ENCODE measurements at places on chromosomes 16 and 17. TPM values are rescaled to one million over a fixed set of nuclear protein-coding genes. Genes with fewer than 3 reads are reported as not detected.

DHX58 gene
- total RNA-seq = 97.0 TPM

- peak overlapping the region; percentile 16 for H3K27ac ChIP-seq
- H3K36me3 ChIP-seq = peaks cover 42% of the 10 kb centered on the region
- H3K4me1 ChIP-seq = peaks cover 48% of the 10 kb centered on the region
- no peak for DNase-seq
These were observed 2.0 kb downstream of the PRR14 start for GRCh38 chr16:30652718-30653117.

DNA sequence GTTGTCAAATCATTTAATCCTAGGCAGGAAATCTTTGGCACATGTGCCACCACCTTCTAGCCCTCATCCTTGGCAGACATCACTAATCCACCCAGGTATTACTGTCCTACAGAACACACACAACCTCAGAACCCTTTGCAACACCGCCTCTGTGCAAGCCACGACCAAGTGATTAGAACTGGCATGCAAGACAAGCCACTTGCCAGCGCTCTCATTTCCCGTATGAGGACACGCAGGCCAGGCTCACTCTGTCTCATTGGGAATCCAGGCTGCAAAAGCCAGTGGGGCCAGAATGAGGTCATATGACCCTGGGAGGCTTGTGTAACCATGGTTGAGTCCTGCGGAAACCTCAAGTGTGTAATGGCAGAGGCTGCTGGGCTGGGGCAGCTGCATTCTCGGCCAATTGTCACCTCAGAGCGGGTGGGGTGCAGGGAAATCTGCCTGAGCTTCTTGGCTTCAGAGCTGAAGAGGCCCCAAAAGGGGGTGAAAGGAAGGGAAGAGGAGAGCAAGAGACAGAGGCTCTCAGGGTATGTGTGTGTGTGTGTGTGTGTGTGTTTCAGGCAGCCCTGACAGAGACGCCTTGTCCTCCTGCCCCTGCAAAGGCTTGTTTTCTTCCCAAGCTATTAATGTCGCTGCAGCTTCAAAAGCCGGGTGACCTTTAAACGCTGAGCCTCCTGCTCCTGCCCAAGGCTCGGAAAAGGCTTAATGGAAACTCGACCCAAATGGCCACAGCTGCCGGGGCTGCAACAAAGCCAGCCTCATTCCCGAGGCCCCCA lies 43.2 kb upstream of the MRPS23 start:
- H3K27me3 ChIP-seq = peaks cover 8% of the 10 kb centered on the region
- H3K36me3 ChIP-seq = no peaks in the 10 kb centered on the region

DNA sequence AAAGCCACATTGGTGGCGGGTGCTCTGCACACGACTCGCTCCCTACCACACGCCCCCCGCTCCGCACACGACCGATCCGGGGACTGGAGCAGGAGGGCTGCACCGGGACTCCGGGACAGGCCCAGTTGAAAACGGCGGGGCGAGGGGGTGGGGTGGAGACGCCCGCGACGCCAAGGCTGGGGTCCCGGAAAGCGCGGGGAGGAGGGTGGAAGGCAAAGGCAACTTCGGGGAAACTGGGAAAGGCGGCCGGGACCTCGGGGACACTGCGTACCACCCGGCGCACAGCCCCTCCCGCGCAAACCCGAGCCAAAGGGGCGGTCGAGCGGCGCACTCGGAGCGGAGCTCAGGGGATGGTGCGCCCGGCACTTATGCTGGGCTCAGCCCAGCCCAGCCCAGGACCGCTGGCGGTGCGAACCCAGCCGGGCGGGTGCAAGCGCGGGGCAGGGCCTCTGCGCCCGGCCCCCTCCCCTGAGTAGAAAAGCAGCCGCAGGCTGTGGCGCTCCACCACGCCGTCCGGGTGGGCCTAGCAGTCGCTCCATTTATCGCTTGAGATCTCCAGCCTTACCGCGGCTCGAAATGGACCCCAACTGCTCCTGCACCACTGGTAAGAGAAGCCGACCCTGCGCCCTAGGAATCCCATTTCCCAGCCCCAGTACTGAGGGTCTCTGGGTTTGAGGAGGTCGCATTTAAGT lies at the start of gene MT1M:
Gene MT1M (plus strand): TSS at position 504 of the 692 bp plus-strand sequence. CDS start 73 bp downstream, at position 577.
- H3K4me3 ChIP-seq = peak within 1 kb of the TSS; percentile 30
- peaks cover 74% of the 10 kb centered on the region for H3K27me3 ChIP-seq
- H3K36me3 ChIP-seq = no peaks in the 10 kb centered on the region
- peaks cover 27% of the 10 kb centered on the region for H3K4me1 ChIP-seq
- no peak for DNase-seq

FBXW10B gene
- 0.15 TPM for total RNA-seq

GRCh38 chr17:78753316-78754250 lies 28.5 kb downstream of the CYTH1 start:
- DNase-seq = no peak
- no peak overlapping the region for H3K4me3 ChIP-seq
- H3K27ac ChIP-seq = peak overlapping the region; percentile 91
- H3K27me3 ChIP-seq = no peaks in the 10 kb centered on the region
- peaks cover 47% of the 10 kb centered on the region for H3K36me3 ChIP-seq

DNA sequence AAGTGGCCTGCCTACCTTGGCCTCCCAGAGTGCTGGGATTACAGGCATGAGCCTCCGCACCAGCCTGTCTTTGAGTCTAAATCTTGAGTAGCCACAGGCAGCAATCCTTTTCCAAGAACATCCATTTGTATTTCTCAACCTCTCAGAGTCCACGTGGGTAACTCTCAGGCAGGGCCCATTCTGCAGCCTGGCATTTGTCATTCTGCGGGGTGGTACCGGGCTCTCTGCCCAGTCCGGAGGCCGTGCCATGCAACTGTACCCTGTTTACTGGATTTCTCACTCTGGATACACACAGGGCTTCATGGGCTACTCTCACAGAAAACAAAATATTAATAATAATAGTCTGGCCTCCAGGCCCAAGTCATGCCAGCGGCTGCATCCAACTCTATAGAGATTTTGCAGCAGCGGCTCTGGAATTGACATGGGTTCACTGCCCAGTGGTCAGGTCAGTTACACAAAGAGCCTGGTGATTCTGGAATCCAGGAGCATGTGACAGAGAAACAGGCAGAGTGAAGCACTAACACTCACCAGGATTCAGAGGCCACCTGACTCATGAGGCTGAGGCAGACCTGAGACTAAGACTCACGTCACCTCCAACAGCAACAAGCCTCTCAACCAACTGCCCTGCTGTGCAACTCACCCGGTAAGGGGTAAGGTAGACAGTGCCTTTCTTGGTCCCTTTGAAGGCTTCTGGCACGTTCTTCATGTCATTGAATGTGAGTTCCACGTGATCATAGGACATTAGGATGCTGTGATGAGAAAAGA lies 4.0 kb downstream of the WBP2 start:
- H3K4me3 ChIP-seq = no peak overlapping the region
- H3K4me1 ChIP-seq = peaks cover 30% of the 10 kb centered on the region
- H3K27me3 ChIP-seq = no peaks in the 10 kb centered on the region
- H3K27ac ChIP-seq = no peak overlapping the region
- H3K36me3 ChIP-seq = peaks cover 41% of the 10 kb centered on the region

GRCh38 chr16:89184677-89184932 lies 13.1 kb downstream of the CDH15 start:
- no peak for DNase-seq
- no peak overlapping the region for H3K27ac ChIP-seq
- H3K36me3 ChIP-seq = no peaks in the 10 kb centered on the region
- H3K27me3 ChIP-seq = no peaks in the 10 kb centered on the region
- no peaks in the 10 kb centered on the region for H3K4me1 ChIP-seq

DNA sequence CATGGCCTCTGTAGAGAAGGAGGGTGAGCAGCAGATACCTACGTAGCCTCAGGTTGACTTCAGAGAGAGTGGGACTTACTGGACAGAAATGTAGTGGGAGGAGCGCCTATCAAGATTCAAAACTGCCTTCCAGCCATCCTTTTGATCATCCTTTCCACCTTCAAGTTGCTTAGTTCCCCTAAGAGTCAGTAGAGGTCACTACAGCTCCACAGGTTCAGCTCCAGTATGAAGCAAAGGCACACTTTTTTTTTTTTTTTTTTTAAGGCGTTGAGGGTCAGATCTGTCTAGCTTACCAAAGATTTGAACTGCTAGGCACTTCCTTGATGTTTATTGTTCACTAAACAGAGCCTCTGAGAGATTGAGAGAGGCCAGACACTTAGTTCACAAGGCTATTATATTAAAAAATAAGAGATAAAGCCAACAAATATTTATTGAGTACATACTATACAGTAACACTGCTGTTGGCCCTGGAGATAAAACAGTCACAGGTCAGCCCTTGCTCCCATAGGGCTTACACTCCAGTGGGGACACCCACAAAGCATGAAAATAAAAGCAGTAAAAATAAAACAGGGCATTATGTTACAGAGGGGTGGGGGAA lies 3.1 kb downstream of the RNF227 start:
- DNase-seq = peak; percentile 49
- H3K36me3 ChIP-seq = peaks cover 40% of the 10 kb centered on the region
- H3K27me3 ChIP-seq = no peaks in the 10 kb centered on the region
- H3K4me1 ChIP-seq = peaks cover 35% of the 10 kb centered on the region

DNA sequence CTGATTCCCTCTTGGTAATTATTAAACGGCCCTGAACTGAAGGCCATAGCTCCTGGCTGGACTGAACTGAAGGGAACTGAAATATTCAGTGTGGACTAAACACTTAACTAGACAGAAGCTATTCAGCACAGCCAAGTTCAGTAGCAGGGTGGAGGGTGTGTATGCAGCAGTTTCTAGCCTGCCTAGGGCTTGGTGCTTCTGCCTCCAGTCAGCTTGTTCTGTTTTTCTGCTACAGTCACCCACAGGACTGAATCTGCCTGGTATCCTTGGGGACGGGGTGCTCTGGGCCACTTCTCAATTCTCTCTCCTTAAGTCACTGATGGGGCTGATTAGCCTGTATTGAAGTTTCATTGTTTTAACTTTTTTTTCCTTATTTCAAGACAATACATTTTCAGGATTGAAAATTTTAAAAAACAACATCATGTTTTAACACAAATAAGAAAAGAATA lies 77.1 kb downstream of the WWP2 start:
- H3K36me3 ChIP-seq = peaks cover 38% of the 10 kb centered on the region
- H3K27me3 ChIP-seq = no peaks in the 10 kb centered on the region
- peaks cover under 1% of the 10 kb centered on the region for H3K4me1 ChIP-seq
- H3K4me3 ChIP-seq = no peak overlapping the region
- DNase-seq = no peak
- H3K27ac ChIP-seq = no peak overlapping the region

- H3K4me1 ChIP-seq = no peaks in the 10 kb centered on the region
- peaks cover 5% of the 10 kb centered on the region for H3K36me3 ChIP-seq
- no peak for DNase-seq
- H3K4me3 ChIP-seq = no peak overlapping the region
These were observed 6.5 kb downstream of the FNDC8 start for GRCh38 chr17:35127751-35128514.

DNA sequence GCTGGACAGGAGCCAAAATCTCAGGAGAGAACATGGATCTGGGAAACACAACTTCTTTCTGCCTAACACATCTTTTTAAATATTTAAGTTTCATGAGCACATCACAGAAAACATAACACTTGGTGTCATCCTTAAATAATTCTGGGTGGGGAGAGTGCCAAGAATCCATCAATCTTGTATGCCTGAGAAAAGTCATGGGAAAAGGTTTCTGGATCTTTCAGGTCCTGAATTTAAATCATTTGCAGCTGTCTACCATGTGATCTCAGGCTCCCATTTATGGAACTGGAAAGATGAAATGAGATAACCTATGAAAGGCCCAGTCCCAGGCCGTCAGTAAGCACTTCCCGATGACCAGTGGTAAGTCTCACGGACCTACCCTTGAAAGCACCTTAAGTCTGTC lies 15.1 kb downstream of the CDH11 start:
- H3K27me3 ChIP-seq = no peaks in the 10 kb centered on the region
- DNase-seq = no peak
- H3K36me3 ChIP-seq = no peaks in the 10 kb centered on the region
- H3K27ac ChIP-seq = no peak overlapping the region
- no peaks in the 10 kb centered on the region for H3K4me1 ChIP-seq

GRCh38 chr16:85850344-85850880 lies 48.5 kb upstream of the IRF8 start:
- no peak overlapping the region for H3K27ac ChIP-seq
- no peaks in the 10 kb centered on the region for H3K4me1 ChIP-seq
- DNase-seq = no peak
- H3K27me3 ChIP-seq = peaks cover 5% of the 10 kb centered on the region
- no peak overlapping the region for H3K4me3 ChIP-seq

DNA sequence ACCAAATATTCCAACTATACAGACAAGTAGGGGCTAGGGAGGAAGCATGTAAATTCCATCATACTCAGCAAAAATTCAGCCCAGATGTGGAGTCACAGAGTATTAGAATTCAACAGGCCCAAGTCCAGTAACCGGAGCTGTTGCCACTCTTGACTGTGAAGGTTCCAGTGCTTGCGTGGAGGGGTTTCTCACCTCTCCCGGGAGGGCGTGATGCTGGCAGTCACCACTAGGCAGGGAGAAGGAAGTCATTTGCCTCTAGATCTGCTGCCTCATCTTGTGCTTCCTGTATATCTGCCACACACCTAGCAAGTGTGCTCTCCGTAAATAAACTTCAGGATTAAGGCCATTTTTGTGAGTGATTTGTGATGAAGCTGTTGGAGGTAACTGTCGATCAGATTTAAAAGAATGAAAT lies 1.0 kb upstream of the CKLF start:
- no peaks in the 10 kb centered on the region for H3K27me3 ChIP-seq
- peak; percentile 67 for DNase-seq
- peaks cover 75% of the 10 kb centered on the region for H3K4me1 ChIP-seq
- H3K4me3 ChIP-seq = peak overlapping the region; percentile 98
- peak overlapping the region; percentile 91 for H3K27ac ChIP-seq
- peaks cover 46% of the 10 kb centered on the region for H3K36me3 ChIP-seq

- peak overlapping the region; percentile 70 for H3K4me3 ChIP-seq
- no peaks in the 10 kb centered on the region for H3K27me3 ChIP-seq
These were observed 11.6 kb downstream of the COTL1 start for GRCh38 chr16:84606081-84606875.

GRCh38 chr17:11896199-11896598 lies 101.1 kb downstream of the ZNF18 start:
- no peak overlapping the region for H3K27ac ChIP-seq
- no peak for DNase-seq
- no peaks in the 10 kb centered on the region for H3K4me1 ChIP-seq
- H3K36me3 ChIP-seq = no peaks in the 10 kb centered on the region
- H3K27me3 ChIP-seq = no peaks in the 10 kb centered on the region

- peak; percentile 83 for DNase-seq
- no peaks in the 10 kb centered on the region for H3K27me3 ChIP-seq
- H3K27ac ChIP-seq = peak overlapping the region; percentile 98
These were observed 7.5 kb upstream of the NOS2 start for GRCh38 chr17:27807567-27808470.

DNA sequence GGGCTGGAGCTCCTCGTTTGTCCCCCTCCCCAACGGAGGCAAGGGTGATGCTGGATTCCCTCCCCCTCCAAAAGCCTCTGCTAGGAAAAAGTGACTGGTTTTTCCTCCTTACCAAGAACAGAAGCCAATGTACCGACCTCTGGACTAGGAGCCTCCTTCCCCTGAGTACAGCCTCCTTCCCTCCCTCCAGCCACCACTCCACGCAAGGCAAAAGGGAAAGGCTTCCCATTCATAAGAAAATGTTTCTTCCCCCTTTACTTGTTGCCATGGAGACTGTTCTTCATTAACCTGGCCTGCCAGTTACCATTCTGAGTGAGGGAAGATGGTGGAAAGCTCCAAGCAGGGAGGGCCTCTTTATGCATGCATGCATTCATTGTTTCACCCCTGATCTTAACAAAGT lies 4.3 kb upstream of the PIMREG start:
- H3K27me3 ChIP-seq = peaks cover 47% of the 10 kb centered on the region
- peaks cover 13% of the 10 kb centered on the region for H3K4me1 ChIP-seq
- DNase-seq = no peak
- H3K4me3 ChIP-seq = no peak overlapping the region
- H3K36me3 ChIP-seq = peaks cover 2% of the 10 kb centered on the region
- no peak overlapping the region for H3K27ac ChIP-seq
